ENCODE measurements at places on chromosomes 1 and 21.

DNA sequence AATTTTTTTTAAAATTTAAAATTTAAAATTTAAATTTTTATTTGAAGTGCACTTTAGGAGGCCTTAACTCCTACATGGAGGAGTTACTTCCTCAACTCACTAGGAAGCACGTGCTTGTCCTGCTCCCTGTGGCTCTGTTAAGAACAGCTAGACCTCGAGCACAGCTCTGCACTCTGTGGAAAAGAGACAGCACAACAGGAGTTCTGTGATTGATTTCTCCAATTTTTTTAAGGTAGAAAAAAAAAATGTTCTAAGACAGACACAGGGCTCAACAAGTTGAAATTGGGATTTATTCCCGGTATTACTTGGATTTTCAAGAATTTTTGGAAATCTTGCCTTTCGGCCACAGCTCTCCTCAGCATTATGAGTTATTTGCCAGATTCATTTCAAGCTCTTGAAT, 356.6 kb upstream of the LYPLAL1 start:
- no peak for DNase-seq

GRCh38 chr1:53306168-53306567, 21.7 kb downstream of the LRP8 start:
- DNase-seq = no peak

DNA sequence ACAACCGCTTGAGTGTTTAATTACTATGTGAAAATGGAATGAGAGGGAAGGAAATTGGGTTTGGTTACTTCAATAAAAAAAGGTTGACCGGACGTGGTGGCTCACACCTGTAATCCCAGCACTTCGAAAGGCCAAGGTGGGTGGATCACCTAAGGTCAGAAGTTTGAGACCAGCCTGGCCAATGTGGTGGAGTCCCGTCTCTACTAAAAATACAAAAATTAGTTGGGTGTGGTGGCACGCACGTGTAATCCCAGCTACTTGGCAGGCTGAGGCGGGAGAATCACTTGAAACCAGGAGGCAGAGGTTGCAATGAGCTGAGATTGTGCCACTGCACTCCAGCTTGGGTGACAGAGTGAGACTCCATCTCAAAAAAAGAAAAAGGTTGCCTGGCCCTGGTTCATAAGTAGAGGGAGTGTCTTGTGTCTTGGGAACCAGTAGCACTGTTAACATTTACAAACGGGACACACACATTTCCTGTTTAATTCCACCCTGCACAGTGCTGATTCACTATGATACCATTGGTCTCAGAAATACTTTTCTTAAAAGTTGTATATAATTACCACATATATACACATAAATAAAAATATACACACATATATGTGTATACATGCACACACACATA, 27.6 kb upstream of the CLDN14 start:
- DNase-seq = no peak

DNA sequence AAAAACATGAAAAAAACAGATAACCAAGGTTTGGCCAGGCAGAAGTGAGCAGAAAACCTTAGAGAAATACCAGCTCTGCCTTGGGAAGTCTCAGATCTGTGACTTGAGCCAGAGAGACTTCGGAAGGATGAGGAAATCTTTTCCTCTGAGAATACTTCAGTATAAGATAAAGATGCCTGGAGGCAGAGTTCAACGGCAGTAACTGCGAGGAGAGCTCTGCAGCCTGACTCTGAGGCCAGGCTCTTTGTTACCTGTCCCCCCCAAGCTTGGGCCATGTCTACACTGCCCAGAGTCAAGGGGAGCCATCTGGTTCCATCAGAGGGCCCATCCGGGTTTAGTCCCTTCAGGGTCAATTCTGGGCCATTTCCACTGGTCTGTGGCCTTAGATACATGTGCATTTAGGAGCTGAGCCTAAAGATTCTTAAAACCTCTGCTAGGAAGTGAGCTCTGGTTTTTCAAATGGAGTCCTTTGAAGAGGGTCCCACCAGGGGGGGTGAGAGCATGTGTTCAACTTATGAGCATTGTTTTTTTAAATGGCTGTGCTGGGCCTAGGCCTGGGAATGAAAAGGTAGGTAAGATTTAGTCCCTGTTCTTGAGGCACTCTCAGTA, 8.7 kb downstream of the KIRREL1 start:
- no peak for DNase-seq

- no peak for DNase-seq
Measured at GRCh38 chr1:8023287-8023994, 2.7 kb downstream of the ERRFI1 start.

GRCh38 chr1:145995148-145995881, 1.1 kb downstream of the TXNIP start:
- DNase-seq = no peak

- DNase-seq = no peak
Measured at GRCh38 chr1:105088166-105088565, 1338.5 kb downstream of the AMY1C start.

DNA sequence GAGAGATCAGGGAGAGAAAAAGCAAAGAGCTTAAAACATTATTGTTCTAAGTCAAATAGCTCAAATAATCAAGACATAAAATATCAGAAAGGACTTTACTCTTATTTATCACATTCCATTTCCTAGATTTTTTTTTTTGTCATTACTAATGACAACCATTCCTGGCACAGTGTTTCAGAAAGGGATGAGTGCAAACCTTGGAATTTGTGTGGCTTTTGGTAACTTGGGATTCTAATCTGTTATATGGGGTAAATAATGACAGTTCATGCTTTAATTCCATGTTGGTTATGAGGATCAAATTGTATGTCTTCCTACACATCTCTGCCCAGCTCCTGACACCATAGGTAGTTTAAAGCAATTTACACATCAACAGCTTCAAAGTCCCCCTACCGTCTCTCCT, 358.4 kb upstream of the ADGRL4 start:
- DNase-seq = no peak

GRCh38 chr1:41041614-41042270, 20.2 kb upstream of the SLFNL1 start:
- no peak for DNase-seq

DNA sequence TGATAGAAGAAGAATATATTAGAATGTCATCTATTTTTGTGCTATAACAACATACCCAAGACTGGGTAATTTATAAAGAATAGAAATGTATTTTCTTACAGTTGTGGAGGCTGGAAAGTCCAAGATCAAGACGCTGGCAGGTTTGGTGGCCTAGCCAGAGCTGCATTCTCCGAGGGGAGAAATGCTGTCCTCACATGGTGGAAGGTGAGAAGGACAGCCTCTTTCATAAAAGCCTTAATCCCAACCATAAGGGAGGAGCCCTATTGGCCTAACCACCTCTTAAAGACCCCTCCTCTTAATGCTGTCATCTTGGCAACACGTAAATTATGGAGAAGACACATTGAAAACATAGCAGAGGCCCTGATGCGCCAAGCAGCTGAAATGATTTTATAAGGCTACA, 60.1 kb upstream of the KAZN start:
- DNase-seq = no peak

- no peak for DNase-seq
Measured at GRCh38 chr1:234684856-234685255, 74.9 kb upstream of the IRF2BP2 start.

DNA sequence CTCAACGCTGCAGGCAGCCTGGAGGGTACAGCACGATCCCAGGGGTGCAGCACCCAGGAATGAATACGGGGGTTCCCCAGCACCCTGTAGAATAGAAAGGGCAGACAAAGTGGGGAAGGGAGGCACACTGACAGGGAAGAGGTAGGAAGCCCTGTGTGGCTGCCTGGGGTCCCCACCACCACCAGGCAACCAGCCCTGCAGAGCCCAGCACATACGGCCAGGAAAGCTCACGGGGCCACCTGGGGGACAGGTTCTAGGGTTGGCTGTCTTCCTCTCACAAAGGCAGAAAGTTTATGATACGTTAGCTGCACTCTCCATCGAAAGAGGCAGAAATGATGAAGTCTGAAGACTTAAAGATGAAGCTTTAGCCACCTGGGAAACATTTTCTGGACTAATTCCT, 52.5 kb downstream of the ARHGEF16 start:
- no peak for DNase-seq

- no peak for DNase-seq
Measured at GRCh38 chr1:27122652-27123051, 32.3 kb downstream of the SLC9A1 start.

GRCh38 chr21:27314131-27314530, 347.2 kb upstream of the ADAMTS5 start:
- no peak for DNase-seq

GRCh38 chr1:56170784-56171320, 408.5 kb downstream of the PLPP3 start:
- DNase-seq = no peak

DNA sequence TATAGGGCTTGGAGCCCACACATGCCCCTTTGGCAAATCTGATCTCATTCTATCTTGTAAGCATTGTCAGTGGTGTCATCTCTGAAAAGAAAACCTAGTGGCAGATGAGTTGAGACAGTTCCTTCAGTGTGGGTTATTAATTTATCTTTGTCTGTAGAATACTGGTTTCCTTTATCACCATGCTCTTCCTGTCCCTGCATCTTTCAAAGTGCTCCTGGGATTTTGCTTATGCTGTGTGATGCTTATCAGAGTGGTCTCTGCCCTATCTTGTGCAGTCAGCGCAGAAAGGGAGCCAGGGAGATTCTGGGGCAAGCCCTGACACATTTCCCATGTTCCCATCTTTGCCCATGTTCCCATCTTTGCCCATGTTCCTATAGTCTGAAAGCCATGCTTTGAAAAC, 402.9 kb downstream of the RWDD3 start:
- no peak for DNase-seq

- no peak for DNase-seq
Measured at GRCh38 chr1:237206065-237206414, 164.1 kb downstream of the RYR2 start.

- no peak for DNase-seq
Measured at GRCh38 chr1:92464588-92465255, 22.0 kb downstream of the GFI1 start.

- peak; percentile 43 for DNase-seq
Measured at GRCh38 chr1:240492832-240493440, 119.0 kb downstream of the GREM2 start.

DNA sequence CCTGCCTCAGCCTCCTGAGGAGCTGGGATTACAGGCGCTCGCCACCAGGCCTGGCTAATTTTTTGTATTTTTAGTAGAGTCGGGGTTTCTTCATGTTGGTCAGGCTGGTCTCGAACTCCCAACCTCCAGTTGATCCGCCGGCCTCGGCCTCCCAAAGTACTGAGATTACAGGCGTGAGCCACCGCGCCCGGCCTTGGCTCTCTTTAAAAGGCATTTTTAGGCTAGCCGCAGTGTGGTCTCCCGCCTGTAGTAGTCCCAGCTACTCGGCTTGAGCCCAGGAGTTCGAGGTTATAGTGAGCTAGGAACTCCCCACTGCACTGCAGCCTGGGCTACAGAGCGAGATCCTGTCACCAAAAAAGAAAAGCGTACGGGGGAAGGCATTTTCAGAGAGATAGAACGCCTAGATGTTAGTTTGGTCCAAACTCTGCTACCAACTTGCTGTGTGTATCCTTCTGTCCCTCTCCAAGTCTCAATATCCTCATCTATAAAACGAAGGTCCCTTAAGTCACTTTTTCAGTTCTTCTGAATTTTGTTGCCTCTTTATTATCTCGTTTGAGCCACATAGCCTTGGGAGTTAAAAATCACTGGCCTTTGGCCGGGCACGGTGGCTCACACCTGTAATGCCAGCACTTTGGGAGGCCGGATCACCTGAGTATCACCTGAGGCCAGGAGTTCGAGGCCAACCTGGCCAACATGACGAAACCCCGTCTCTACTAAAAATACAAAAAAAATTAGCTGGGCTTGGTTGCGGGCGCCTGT, 734 bp downstream of the MED18 start:
- DNase-seq = no peak

DNA sequence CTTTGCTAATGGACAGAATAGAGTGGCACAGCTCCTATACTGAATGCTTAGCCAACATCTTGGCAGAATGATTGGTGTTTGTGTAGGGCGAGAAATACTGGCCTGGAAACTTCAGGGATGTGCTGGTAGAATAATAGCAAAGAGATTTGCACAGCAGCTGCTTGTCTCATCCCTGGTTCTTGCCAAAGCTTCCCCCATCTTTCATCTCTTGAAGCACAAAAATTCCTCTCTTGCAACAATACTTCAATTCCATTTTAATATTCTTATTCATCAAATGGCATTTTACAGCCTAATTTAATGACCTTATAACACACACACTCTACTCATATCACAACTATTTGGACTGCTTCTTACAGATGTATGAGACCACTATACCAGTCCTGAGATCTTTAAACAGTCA, 37.7 kb downstream of the LHX8 start:
- no peak for DNase-seq

- DNase-seq = no peak
Measured at GRCh38 chr1:231508497-231508896, 20.0 kb upstream of the TSNAX start.

DNA sequence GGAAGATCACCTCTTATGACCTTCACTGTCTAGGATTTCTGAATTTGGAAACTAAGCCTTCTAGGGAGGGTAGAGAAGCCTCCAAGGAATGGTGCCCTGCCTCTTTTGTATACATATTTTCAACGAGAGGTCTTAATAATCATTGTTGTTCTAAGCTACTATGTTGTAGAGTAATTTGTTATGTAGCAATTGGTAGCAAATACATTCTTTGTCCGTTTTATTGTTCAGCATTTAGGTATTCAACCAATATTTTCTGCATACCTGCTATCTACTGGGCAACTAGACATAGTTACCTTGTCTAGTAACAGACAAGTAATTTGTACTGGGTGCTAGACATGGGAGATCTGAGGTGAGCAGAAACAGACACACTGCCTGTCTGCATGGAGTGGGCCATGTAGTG, 20.8 kb upstream of the NCF2 start:
- no peak for DNase-seq

- DNase-seq = no peak
Measured at GRCh38 chr1:102842606-102843005, 265.7 kb downstream of the COL11A1 start.

GRCh38 chr1:230382001-230382491, 44.1 kb downstream of the PGBD5 start:
- DNase-seq = no peak

DNA sequence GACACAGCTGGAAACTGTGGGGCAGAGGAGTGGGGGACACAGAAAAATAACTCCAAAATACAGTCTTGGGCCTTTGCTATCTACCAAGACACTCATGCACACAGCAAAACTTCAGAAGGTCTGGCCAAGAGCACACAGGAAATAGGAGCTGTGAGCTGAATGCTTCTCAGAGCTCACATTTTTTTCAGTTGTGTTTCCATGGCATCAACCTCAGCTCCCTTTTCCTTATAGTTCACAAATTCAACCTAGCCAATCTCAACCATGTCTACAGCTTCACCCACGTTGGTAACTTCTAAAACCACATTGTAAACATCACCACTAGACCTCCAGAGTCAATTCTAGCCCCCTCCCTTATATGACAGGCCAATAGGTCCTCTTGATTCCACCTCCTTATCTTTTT, 19.6 kb upstream of the SYNJ1 start:
- no peak for DNase-seq

DNA sequence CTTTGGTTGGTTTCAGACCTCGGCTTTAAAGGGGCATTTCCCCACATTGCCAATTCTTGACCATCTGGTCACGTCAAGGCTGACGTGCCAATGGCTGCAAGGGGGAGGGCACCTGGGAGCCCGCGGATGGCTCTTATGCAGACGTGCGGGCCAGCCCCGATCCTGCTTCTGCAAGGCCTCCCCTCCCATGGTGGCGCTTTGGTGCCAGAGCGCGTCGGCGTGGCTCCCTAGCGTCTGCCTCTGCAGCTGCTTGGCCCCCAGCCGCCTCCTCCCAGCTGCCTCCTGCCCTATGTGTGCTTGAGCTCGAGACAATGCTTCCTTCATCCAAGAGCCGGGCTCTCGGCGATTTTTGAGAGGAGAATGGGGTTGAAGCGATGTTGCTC, 29.1 kb downstream of the SKI start:
- DNase-seq = no peak

All from RWPE2 (cell line).